ENCODE measurements at places on chromosomes 12 and 14. TPM values are rescaled to one million over a fixed set of nuclear protein-coding genes. Genes with fewer than 3 reads are reported as not detected.

KERA gene
- not detected for total RNA-seq

A2M gene
- not detected for total RNA-seq

INHBC gene
- total RNA-seq, result not detected

TAS2R19 gene
- total RNA-seq, result 16.4 TPM

FLRT2 gene
- total RNA-seq, result not detected

- no peak for DNase-seq
- no peaks in the 10 kb centered on the region for H3K4me1 ChIP-seq
- H3K4me3 ChIP-seq, result no peak overlapping the region
- H3K36me3 ChIP-seq, result no peaks in the 10 kb centered on the region
Measured at GRCh38 chr12:25793196-25793595, 165.3 kb upstream of the RASSF8 start.

- no peak overlapping the region for H3K4me3 ChIP-seq
- 0 out of 2 replicates have a peak overlapping the region, but pooled peaks have one; percentile 20 for H3K27ac ChIP-seq
- no peaks in the 10 kb centered on the region for H3K36me3 ChIP-seq
- H3K27me3 ChIP-seq, result no peaks in the 10 kb centered on the region
Measured at GRCh38 chr12:47733142-47733541, 7.9 kb upstream of the ENDOU start.

DNA sequence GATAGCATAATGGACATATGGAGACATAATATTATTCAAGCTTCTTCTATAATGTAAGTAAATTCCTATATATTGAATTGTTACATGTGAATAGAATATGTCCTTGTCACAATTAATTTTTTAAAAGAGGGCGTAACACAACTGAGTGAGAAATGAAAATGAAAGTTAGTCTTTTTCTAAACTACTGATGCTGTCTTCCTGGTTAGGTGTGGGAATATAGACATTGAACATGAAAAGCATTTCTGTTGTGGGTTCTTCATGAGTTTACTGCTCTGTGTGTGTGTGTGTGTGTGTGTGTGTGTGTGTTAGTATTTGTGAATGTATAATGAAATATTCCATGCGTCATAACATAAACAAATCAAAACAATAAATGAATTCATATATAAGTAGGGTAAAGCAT, 40.5 kb upstream of the RTL1 start:
- H3K4me1 ChIP-seq, result no peaks in the 10 kb centered on the region
- no peak overlapping the region for H3K4me3 ChIP-seq
- no peaks in the 10 kb centered on the region for H3K36me3 ChIP-seq
- H3K27me3 ChIP-seq, result no peaks in the 10 kb centered on the region

GRCh38 chr12:96063046-96063445, 27.7 kb upstream of the LTA4H start:
- H3K36me3 ChIP-seq, result no peaks in the 10 kb centered on the region
- no peak overlapping the region for H3K4me3 ChIP-seq
- DNase-seq, result peak; percentile 53
- no peak overlapping the region for H3K27ac ChIP-seq

DNA sequence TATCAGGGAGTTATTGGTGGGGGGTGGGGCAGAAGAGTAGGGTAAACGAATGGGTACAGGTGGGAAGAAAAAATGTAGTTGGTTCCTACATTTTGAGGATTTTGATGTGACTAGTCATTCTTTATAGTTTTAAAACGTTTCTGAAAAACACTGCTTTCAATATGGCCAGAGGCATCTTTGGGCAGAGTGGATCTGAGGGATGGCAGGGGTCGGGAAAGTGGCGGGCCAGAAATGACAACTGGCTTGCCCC, 527 bp upstream of the ATP23 start:
- no peaks in the 10 kb centered on the region for H3K36me3 ChIP-seq
- DNase-seq, result no peak
- no peaks in the 10 kb centered on the region for H3K27me3 ChIP-seq
- peaks cover 40% of the 10 kb centered on the region for H3K4me1 ChIP-seq

DNA sequence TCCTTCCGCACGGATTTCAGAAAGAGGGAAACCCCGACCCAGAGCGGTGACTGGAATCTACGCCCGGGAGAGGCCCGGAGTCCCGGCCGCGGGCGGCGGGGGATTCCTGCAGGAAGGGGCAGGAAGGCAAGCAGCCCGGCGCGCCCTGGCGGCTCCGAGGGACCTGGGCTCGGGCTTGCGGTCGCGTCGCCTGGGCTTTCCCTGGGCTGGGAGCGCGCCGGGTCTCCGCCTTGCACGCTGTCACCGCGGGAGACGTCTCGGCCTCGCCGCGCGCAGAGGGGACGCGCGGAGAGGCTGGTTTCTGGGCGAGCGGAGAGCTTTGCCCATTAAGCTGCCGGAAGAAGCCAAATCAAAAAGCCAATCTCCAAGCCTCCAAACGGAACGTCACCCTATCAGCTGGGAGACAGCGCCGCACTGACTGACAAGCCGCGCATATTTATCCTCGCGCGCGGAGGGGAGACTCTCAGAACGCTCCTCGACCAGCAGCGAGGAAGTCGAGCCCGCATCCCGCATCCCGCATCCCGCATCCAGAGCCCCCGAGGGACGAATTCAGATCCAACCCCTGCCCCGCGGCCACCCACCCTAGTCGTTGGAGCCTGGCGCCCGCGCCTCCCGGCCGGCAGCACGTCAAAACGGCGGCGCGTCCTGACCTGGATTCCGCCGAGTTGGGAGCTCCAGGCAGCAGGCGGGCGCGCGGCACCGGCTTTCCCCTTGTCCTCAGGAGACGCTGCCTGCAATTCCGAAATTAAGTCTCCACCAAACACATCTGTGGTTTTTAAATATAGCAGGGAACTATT, at the start of gene SLC8A3:
Gene SLC8A3 (minus strand): TSS at position 293 of the 797 bp plus-strand sequence. CDS start 20,529 bp downstream, outside the sequence.
- no peaks in the 10 kb centered on the region for H3K36me3 ChIP-seq
- peaks cover 9% of the 10 kb centered on the region for H3K4me1 ChIP-seq
- no peaks in the 10 kb centered on the region for H3K27me3 ChIP-seq
- DNase-seq, result no peak

DNA sequence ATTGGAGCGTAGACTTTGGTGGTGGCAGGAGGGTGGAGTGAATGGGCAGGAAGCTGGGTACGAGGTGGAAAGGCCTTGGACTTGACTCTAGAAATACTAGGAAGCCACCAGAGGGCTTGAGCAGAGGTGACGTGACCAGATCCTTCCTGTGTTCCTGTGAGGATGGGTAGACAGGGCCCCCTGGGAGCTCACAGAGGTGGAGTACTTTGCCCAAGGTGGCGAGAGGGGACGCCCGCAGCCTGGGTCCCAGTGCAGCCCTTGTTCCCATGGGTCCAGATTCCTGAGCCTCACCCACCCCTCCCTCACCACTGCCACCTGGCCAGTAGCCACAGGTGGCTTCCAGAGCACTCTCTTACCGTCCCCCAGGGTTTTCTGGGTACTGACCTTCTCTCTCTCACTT, 89.8 kb downstream of the KIF26A start:
- H3K36me3 ChIP-seq, result no peaks in the 10 kb centered on the region
- DNase-seq, result no peak
- no peak overlapping the region for H3K4me3 ChIP-seq
- no peak overlapping the region for H3K27ac ChIP-seq
- no peaks in the 10 kb centered on the region for H3K4me1 ChIP-seq

- no peaks in the 10 kb centered on the region for H3K36me3 ChIP-seq
- no peak overlapping the region for H3K27ac ChIP-seq
- DNase-seq, result no peak
Measured at GRCh38 chr14:28361486-28361885, 405.1 kb upstream of the FOXG1 start.

- no peaks in the 10 kb centered on the region for H3K27me3 ChIP-seq
- no peak overlapping the region for H3K4me3 ChIP-seq
- no peak for DNase-seq
- H3K4me1 ChIP-seq, result peaks cover 29% of the 10 kb centered on the region
- no peaks in the 10 kb centered on the region for H3K36me3 ChIP-seq
- H3K27ac ChIP-seq, result no peak overlapping the region
Measured at GRCh38 chr12:27823038-27823437, 43.0 kb upstream of the MANSC4 start.

DNA sequence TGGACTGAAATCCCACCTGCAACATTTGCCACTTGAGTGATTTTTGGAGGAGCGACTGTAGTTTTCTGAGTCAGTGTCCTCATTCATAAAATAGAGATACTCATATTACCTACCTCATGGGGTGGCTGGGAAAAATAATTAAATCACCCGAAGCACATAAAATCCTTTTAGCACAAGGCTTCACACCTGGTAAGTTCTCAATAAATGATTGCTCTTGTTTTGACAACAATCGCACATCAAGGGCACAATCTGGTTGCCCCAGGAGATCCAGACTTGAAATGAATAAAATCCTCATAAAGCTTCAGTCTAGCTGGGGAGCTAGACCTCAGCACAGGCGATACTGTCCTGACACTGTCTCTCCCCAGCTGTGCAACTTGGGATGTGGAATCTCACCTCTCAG, 76.0 kb upstream of the CCDC60 start:
- H3K4me3 ChIP-seq, result no peak overlapping the region
- H3K27ac ChIP-seq, result no peak overlapping the region
- H3K36me3 ChIP-seq, result no peaks in the 10 kb centered on the region
- H3K4me1 ChIP-seq, result no peaks in the 10 kb centered on the region
- no peak for DNase-seq

DNA sequence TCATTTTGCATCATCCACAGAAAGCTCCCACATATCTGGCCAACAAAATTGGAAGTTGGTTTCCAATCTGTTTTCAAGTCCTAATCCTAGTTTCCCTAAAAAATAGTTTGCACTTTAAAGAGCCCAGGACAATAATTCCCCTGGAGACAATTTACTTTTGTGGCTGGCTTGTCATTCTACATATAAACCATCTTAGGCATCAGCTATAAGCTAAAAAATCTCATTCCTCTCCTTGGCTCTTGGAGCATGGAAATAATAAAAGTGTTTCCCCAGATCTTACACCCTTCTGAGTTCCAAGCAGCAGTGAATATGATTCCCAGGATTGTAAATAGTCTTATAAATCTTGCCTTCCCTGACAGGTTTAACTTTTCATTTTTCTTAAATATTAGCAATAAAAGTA, 89.1 kb upstream of the NUDT4 start:
- no peak overlapping the region for H3K4me3 ChIP-seq
- no peaks in the 10 kb centered on the region for H3K4me1 ChIP-seq
- no peaks in the 10 kb centered on the region for H3K36me3 ChIP-seq
